ENCODE measurements at places on chromosomes 5 and 9.

- DNase-seq, result no peak
These were observed 160.5 kb downstream of the FGF18 start for GRCh38 chr5:171579976-171580411.

DNA sequence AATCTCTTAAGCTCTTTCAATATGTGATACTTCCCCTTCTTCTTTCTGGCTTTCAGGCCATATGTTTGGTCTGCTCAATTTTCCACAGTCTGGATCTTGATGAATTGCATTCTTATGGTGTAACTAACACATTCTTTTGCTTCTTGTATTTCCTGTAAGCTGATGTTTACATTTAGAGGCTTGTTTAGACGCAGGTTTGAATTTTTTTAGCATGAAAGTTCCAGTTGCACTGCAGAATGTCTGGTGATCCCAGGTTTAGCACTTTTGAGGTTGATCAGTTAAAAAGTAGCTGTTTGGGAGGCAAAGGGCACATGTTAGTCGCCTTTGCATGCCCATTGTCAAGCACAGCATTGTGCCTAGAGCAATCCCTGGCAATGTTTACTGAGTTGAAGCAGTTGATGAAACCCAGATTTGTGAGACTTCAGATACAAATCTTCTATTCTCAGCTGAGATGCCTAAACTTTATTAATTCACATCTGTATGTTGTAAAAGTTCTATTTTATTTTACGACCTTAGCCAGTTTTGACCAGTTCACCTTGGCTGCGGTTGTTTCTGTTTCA, 59.6 kb upstream of the SPATA31C2 start:
- DNase-seq, result no peak

GRCh38 chr9:134405527-134405926, 79.3 kb downstream of the RXRA start:
- DNase-seq, result peak; percentile 54

GRCh38 chr5:116669261-116670031, 94.8 kb upstream of the SEMA6A start:
- no peak for DNase-seq

DNA sequence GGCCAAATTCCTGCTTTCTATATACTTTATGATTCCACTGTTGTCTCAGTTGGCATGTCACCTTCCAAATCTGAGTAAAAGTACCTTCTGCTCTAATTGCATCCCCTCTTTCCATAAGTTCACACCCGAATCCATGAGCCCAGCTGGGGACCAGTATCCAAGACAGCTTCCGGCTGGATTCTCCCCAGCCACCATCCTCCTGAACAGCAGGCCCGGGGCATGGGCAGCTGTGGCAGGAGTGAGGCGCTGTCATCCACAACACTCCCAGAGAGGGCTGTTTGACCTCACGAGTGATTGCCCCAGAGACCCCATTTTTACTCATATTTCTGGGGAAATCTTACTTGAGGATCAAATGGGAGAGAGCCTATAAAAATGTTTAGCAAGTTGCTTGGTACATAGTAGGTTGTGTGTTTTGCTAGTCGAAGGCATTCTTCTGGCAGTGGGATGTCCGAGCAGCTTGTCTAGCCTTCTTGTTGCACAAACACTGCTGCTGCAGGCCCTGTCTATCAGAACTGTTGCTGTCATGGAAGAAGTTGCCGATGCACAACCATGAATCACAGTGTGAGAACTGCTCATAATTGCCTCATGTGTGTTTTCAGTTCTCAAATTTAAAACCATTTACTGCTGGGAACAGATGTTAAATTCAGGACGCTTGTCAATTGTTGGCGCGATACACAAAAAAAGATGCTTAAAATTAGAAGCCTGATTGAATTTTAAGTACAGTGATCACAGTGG, 93.8 kb downstream of the HSPA4 start:
- no peak for DNase-seq

DNA sequence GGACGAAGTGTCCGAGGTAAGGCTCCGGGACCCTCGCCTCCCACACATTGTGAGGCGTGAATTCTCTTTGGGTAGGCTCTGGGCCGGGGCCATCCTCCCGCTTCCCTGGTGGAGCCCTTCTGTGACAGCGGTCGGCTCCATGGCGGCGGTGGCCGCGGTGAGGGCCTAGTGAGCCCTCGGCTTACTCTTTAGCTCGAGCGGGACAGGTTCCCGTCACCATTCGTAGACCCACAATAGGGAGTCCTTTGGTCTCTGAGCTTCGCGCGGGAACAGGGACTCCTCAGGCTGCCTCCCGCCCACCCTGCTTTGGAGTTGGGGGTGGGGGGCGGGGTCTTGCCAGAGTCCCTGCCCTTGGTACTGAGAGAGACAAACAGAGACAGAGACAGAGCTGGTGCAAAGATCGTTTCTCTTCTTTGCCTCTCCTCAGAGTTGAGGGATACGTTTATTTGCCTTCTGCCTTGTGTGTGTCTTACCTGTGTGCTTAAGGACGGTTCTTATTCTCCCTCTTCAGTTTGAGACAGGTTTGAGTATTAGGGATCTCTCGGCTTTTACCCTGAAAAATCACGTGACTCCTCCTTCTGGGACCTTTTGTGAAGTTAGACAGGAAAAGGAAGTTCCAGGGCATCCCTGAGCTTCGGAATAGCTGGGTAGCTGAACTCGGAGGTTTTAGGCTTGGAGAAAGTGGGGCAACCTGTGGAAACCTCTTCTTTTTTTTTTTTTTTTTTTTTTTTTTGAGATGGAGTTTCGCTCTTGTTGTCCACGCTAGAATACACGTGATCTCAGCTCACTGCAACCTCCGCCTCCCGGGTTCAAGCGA, 833 bp downstream of the ANKHD1 start:
- peak; percentile 1 for DNase-seq
